ENCODE measurements at places on chromosomes 12 and 14.

DNA sequence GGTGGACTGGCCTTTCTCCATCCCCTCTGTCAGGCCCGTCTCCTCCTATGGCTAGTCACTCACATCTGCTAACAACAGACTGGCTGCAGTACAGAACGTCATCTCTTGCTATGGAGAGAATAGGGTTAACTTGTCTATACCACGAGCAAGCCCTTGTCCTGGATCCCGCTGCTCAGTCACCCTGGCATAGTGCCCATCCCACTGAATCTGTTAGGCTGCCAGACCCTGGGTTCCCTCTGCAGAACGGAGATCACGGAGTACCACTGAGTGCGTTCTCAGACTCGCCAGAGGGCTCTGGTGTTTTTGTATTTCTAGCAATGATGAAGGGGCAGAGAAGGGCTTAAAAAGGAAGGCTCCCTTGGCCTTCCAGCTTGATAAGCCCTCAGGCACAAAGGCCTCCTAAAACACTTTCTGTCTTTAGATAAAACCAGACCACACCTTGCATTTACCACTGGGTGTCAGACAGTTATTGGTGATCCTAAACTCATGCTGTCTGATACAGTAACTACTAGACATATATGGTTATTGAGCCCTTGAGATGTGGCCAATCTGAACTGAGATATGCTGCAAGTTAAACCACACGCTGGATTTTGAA is 6.3 kb upstream of the NRIP2 start:
- DNase-seq, result no peak

GRCh38 chr12:119179335-119180021 is 747 bp downstream of the HSPB8 start:
- no peak for DNase-seq

- DNase-seq, result no peak
Observed at GRCh38 chr12:91180582-91181395, 1.8 kb downstream of the DCN start.

- DNase-seq, result peak; percentile 24
Observed at GRCh38 chr12:110776410-110776809, 33.7 kb upstream of the PPP1CC start.

GRCh38 chr14:56339855-56340701 is 221.9 kb downstream of the PELI2 start:
- DNase-seq, result peak; percentile 17
